ENCODE measurements at places on chromosomes 3 and 15.
A peak's percentile ranks its signal among the peaks of the same experiment; 100 is the strongest.

DNA sequence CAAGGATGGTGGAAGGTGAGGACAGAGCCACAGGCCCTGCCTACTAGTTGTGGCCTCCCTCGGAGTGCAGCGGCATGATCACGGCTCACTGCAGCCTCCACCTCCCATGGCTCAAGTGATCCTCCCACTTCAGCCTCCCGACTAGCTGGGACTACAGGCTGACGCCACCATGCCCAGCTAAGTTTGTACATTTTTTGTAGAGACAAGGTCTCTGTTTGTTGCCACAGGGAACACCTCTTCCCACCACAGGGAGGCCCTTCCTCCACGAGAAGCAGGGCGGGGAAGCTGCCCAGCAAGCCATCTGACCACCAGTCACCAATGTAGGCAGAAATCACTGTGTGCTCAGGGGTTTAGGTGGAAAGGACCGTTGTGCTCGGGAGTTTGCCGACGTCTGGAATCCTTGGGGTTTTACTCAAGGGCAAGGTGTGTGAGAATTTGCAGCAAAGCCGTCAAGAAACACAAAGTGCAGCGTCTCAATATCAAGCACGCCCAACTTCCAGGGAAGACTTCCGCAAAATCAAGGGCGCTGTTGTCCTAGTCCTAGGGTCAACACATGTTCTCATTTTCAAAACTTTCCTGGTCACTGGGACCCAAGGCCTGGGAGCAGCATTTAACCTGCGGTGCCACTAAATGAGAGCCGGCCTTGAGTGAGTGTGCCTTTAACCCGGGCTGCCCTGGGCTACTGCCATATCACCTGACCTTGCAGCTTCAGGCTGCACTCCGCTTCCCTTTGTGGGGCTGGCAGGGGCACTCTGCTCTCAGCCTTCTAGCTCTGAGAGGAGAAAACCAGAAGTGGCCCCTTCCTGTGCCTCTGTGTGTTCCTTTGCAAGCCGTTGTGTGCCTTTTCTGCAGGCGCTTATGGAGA, 65.7 kb downstream of the SLC12A8 start:
- no peak for DNase-seq

DNA sequence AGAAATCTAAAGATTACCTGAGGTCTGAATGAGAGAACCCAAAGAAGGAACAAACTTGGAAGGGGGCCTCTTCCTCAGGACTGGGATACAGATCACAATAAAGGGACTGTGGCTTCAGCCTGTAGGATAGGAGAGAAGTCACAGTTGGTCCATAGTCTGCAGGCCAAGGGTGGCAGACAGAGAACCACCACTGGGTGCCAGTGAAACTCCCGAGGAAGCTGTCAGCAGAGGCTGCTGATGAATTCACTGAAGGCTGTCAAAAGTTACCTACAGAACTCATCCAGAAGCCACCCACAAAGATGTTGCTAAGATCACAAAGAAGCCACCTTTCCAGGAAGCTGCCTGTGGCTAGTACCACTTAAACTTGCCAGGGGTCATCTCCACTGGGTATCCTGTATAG, 78.5 kb downstream of the TMCO5A start:
- DNase-seq, result no peak

DNA sequence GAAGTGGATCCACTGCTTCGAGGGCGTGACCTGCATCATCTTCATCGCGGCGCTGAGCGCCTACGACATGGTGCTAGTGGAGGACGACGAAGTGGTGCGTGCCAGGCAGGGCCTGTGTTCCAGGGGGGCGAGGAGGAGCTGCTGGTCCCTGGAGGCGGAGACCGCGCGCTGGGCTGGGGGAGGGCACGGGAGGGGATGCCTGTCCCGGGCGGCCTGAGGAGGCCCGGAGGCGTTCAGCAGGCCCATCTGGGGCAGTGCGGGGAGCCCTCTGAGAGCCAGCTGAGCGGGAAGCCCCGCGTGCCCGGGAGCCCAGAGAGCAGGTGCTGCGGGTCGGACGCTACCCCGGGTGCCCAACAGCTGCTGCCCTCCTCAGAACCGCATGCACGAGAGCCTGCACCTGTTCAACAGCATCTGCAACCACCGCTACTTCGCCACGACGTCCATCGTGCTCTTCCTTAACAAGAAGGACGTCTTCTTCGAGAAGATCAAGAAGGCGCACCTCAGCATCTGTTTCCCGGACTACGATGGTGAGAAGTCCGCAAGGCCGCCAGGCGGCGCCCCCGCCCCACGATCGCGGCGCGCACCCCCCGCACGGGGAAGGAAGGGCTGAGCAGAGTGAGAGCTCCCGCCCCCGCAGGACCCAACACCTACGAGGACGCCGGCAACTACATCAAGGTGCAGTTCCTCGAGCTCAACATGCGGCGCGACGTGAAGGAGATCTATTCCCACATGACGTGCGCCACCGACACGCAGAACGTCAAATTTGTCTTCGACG, 2.9 kb downstream of the GNAT1 start:
- DNase-seq, result peak; percentile 30

DNA sequence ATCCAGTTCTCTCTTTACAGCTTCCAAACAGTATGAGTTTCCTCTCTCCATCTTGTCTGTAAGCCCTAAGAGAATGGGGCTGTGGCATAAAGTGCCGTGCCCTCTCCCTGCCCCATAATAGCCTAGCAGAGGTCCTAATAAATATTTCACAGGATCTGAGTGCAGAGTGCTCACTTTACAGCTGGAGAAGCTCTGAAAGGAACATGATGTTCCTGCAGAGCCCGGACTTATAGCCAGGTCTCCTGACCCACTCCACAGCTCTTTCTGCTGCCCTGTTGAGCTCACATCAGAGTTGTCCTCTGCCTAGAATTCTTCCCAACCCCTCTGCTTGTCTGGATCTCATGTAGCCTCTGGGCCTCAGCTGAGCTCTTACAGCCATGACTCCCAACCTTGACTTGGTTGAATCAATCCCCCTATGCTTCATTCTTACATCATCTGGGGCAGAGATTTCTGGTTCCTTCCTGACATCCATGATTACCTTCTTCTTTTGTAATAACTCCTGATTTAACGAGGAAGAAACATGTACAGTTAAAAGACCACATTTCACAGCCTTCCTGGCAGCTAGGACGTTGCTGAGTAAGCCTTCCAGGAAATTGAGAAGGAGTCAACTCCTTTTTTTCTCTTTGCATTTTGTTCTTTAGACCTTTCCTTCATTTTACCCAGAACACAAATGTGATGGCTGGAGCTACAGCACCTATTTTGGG, 135.3 kb downstream of the RPLP1 start:
- DNase-seq, result no peak

DNA sequence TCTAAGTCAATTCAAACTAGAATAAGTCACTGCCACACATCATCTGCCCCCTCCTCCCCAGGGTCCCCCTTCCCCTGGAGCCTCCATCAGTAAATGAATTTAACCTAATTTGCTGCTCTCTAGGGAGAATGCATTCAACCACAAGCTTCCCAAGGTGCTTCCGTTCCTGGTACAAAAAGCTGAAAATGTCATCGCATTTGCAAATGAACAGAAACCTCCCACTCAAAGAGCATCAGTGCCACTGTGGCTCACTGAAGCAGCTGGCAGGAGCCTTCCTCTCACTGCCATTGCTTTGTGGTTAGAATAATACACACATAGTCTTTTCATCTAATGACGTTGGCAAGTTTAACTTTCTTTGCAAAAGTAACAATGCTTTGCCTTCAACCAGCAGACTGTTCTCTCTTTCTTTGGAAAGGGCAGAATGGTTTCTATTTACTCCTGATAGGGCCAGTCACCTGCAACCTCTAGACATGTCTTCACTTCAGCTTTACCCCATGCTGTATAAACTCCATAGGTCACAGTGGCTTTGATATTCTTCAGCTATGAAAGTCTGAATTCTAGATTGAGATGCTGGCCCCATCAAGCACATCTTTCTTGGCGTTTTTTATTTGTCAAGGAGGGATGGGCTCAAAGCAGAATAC, 238.1 kb downstream of the CPNE4 start:
- peak; percentile 87 for DNase-seq

GRCh38 chr3:25458420-25458814, 30.4 kb downstream of the RARB start:
- no peak for DNase-seq

GRCh38 chr3:155919728-155920127, 49.3 kb downstream of the GMPS start:
- no peak for DNase-seq

GRCh38 chr3:10389995-10390394, 69.1 kb upstream of the SEC13 start:
- no peak for DNase-seq

DNA sequence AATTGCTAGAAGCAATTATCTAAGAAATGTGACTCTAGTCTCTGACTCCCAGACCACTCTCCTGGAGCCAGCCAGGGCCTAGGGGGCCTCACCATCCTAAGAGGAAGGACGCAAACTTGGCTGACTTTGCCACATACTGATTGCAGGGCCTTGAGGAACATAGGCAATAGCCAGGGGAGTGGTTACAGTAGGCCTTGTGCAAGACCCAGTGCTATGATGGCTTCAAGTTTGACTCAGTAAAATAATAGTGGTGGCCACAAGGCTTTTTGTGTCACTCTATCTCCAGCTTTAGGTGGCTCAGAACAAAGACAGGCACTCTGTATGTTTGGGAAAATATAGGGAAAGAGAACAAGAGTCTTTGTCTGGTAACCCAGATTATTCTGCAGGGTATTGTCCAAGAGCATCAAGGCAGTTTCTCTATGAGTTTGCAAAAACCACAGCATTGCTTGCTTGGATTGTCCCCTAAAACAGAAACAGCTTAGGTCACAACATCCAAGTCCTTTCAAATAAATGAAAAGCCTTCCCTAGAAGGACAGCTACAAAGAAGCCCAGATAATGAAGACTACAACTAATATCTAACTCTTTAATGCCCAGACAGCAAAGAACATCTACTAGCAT, 631.5 kb downstream of the PYDC2 start:
- no peak for DNase-seq

DNA sequence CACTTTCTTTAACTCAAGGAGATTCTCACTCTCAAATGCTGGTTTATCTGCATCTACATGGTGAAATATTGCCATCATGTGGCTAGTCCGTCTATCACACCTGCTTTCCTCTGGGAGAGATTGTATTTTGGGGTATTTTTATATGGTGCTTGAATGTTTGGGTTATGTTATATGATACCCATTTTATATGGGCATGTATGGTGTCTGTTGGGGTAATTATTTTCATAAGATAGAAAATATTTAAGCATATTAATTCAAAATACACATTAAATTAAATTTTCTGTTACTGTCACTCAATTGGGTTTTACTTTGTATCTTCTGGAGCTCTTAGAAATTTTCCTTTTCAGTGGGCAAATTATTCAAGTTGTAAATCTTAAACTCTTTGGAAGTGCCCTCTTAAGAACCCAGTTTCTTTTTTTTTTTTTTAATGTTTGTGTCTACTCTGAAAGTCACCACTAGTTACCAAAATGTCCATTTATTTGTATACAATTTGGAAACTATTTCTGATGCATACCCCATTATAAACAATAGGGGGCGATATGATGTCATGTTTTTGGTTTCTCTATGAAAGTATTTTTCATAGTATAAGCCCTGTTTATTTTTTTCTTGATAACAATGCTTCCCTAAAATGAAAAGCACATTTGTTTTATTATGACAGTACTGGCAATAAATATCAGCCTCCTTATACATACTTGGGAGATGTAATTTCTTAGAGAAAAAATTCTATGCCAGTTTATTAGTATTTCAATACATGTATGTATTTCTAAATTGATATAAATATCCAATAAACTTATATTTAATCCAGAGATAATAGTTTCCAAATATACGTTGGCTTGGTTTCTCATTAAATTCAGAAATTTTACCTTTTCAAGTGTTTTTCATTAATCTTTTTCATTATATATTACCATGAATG, 36.1 kb upstream of the PLSCR5 start:
- peak; percentile 30 for DNase-seq

GRCh38 chr3:190084983-190085382, 35.7 kb downstream of the P3H2 start:
- DNase-seq, result no peak

DNA sequence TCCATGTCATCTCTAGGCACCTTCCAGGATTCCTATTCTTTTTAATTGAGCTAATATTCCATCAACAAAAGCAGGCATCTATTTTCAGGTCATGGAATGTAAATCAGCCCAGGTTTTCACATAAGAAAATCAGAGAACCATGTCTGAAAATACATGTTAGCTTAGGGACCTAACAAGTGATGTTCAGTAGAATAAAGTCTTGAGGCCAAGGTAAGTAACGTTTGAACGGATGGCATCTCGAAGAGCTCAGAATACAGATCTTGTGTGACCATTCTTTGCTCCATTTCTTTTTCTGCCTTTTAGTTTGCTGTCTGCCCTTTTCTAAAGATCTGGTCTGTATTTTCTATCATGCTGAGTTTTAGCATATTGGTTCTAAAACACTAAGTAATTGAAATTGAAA, 16.5 kb upstream of the KCNMB2 start:
- DNase-seq, result no peak

GRCh38 chr3:39809181-39809994, at the start of gene MYRIP:
Gene MYRIP, plus strand, starts transcription at chr3:39809609. Its CDS starts 91,208 bp downstream, at chr3:39900817.
- peak; percentile 63 for DNase-seq

GRCh38 chr15:51649659-51650521, 27.3 kb upstream of the DMXL2 start:
- peak; percentile 76 for DNase-seq

- DNase-seq, result no peak
These were observed 5.9 kb upstream of the CALML4 start for GRCh38 chr15:68210821-68211655.

GRCh38 chr3:53046171-53047170, 598 bp upstream of the SFMBT1 start:
- DNase-seq, result no peak

- DNase-seq, result no peak
These were observed 36.2 kb upstream of the PROK2 start for GRCh38 chr3:71821116-71821515.

DNA sequence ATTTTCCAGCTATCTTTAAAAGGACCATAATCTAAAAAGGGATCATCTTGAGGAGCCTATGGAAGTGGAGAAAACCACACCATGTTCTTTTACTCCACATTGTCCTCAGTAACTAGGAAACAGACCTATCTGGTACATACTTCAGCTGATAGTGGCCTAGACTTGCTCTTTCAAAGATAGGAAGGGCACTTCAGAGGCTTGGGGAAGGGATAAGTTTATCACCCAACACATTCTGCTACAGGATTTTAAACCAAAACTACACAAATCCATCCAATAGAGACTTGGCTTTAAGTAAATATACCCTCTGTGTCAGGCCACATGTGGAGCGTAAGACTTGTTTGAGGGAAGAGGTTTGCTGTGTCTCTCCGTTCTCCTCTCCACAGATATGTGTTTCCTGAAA, 35.4 kb downstream of the CP start:
- no peak for DNase-seq

- no peak for DNase-seq
These were observed 60.5 kb upstream of the SPATA12 start for GRCh38 chr3:57000012-57000411.

DNA sequence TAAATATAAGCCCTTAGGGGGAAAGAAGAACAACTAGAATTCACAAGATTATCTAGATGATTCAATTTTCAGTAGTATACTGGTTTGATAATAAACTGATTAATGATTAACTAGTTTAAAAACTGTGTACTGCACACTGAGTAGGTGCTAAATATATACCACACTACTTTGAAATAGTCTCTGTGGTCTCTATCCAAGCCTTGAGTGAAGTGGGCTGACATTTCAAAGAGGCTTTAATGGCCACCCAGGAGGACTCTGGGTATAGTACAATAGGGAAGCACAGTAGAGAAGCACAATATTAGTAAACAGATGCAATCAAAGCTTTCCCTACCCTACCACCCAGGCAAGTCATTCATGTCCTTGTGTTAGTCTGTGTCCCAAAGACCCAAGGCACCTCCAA, 46.7 kb downstream of the FILIP1L start:
- no peak for DNase-seq

- no peak for DNase-seq
These were observed 55.4 kb downstream of the NIPA2 start for GRCh38 chr15:22893881-22894280.

- no peak for DNase-seq
These were observed 3.1 kb upstream of the EPHB1 start for GRCh38 chr3:134791992-134792391.
